NCI-H2171 treated with DMSO at 0.1 percent for 48 hours (cell line): ENCODE measurements at places on chromosomes 1 and 21.

DNA sequence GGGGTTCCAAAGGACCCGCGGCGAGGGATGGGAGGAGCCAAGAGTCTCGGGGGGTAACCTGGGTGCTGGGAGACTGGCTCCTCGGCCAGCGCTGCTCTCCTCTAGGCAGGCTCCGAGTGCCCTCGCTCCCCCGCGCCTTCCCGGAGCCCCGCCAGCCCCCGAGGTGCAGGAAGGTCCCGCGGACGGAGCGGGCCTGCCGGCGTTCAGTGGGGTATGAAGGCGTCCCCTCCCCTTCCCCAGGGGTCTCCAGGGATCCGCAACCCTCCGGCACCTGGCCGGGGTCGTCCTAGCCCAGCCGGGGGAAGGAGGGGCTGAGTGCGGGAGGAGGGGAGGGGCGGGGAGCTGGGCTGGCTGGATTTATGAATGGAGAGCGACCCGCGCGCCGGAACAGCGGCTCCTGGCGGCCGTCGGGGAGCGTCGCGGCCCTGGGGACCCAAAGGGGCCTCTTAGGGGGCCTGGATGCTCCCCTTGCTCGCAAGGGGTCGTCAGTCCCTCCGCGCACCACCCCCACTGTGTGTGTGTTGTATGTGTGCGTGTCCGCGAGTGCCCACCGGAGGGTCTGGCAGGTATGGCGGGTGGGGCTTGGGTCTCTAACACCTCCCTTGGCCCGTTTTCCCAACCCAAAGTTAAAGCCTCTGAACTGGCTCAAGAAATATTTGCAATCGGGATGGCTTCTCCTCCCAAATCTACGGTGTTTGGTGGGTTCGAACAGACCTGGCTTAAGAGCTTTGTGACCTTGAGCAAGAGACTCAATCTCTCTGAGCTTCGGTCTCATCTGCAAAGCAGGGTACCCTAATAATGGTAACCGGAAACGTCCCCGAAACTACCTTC is 642 bp downstream of the HCRTR1 start:
- DNase-seq: peak; percentile 52

DNA sequence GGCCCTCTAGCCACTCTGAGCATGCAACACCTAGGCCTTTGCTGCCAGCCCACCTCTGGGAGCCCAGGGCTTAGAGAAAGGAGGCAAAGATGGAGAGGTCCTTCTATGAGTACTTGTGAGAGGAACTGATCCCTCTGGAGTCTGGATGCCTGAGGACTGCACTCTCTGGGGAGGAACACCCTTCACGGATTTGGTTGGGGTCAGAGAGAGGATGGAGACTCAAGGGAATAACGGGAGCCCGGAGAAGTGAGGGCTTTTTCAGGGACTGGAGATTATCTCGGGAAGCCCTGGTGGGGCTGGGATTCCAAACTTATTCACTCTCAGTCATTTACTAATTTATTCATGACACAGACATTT is 413 bp upstream of the C1orf232 start:
- peak; percentile 69 for DNase-seq

DNA sequence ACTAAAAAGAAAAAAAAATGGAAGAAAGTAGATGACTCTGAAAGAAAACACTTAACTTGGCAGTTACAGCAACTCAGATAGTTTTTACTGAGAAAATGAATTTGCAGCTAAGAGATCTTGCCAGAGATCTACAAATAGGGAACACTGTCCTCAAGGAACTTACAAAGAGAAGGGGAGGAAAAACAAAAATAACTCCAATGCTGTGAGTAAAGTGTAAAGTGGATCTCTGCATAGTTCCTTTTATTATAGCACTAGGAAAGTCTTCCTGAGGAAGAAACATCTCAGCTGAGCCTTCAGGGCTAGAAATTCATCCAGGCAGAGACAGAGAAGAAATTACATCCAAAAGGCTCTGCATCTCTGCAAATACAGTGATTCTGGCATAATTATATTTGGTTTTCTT is 3.9 kb downstream of the CD1B start:
- no peak for DNase-seq

GRCh38 chr1:185719021-185719420 is 15.2 kb upstream of the HMCN1 start:
- no peak for DNase-seq

DNA sequence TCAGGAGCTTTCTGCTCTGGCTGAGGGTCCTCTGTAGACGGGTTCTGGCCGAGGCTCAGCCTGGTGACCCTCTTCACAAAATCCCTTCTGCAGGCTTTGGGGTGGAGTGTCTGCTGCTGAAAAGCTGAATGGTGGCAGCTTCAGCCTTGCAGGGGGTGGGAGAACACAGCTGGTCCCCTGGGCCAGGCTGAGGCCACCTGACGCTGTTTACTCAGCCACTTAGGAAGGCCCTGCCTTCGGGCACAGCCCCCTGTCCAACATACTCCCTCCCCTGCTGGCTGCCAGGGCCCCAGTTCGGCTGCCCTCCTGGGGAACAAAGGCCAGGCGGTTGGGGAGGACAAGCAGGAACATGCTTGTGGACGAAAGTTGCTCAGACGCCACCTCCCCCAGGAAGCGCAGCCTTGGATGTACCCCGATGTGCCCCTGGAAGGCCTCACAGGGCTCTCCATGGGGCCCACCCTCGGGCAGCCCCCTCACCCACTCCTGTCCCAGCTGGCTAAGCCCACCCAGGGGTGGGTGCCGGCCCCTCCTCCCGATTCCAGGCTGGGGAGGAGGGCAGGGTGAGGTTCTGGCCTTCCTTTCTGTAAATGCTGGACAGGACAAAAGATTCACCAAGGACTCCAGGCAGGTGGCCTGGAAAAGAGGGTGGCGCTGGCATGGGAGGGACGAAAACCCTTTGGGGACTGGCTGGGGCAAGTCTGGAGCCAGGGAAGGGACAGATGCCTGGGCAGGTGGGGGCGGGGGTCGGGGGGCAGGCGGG is at the start of gene ANKRD65:
Gene ANKRD65, minus strand, starts transcription at position 130 of the 760 bp plus-strand sequence. CDS start 271 bp downstream, outside the sequence.
- peak; percentile 86 for DNase-seq

DNA sequence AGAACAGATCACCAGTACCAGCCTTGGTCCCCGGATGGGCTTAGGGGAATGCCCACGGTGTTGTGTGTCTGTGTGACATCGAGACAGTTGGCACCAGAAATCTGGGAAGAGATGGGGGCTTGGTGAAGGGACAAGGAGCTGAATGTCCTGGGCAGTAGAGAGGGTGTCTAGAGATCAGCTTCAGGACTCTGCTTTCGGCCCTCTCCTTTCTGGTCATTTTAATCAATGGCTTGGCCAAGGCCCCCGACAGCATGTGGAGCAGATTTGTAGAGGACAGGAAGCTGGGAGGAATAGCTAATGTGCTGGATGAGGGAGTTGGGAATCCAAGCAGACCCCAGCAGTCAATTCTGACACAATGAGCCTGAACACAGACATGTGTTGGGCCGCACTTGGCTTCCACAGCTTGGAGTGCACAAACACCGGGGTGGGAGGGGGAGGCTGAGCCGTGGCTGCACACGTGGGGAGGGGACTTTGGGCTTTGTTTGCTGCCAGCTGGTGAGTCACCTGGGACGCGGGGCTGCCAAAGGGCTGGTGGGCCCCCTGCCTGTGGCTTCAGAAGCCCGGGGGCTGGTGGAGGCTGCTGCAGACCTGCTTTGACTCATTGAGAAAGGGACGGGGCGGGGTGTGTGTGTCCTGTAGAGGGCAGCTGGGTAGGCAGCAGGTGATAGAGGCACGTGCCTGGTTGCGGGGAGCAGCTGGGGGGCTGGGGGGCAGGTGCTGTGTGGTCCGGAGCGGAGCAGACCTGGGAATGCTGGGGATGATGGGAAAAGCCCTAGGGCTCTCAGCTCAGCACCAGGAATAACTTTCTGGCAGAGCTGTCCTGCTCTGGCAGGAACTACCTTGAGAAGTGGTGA is 20.9 kb downstream of the SLC1A7 start:
- DNase-seq: peak; percentile 94

GRCh38 chr1:44694863-44695478 is 20.5 kb downstream of the ARMH1 start:
- no peak for DNase-seq

DNA sequence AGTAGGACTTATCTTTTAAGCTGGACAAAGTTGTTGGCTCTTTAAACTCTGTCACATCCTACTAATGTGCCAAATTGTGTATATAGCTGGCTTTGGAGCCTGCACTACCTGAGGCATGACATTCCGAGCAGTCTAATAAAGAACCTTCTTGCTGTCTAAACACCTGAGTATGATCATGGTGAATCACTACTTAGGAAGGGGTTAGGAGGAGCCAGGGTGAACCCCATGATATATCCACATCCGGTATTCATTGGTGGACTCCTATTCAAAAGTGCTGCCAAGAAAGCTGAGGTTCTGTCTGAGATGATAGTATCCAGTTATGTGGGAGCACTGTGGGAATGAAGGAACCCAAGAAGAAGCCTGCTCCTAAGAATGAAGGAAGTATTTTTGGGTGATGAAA is 27.1 kb downstream of the CRNN start:
- no peak for DNase-seq

GRCh38 chr1:29970747-29971325 is 734.5 kb downstream of the PTPRU start:
- DNase-seq: no peak

DNA sequence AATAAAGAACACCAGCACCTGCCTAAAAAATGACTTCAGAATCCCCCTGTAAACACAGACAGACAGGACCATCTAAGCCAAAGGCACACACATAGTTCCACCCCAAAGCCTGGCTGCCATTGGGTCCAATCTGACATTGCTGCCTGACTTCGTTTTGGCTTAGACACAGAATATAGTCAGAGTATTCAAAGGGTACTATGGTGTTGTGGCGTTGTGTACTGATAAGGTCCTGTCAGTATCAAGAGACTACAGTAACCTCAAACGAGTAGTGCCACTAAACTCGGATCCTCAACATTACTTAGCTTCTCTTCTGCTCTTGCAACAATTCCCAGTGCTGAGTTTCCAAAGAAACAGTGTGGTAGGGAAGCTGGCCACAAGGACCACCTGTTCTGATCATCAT is 169.3 kb upstream of the NR5A2 start:
- no peak for DNase-seq

DNA sequence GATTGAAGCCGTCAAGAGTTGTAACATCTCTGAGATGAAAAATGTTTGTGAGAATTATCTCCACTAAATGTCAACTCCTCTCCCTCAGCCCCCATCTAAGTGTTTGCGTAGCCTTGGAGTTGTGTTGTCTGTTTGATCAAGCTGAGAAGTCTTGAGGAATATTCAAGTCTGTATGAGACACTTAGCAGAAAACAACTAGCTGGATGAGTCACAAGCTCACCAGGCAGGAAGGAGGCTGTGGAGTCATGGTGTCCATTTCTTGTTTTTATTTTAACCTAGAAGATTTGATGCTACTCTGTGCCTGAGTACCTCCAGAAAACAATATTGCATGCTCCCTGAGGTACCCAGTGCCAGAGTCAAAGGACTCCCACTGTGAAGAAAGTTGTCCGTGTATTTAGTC is 211.6 kb upstream of the PLXNA2 start:
- DNase-seq: peak; percentile 15

DNA sequence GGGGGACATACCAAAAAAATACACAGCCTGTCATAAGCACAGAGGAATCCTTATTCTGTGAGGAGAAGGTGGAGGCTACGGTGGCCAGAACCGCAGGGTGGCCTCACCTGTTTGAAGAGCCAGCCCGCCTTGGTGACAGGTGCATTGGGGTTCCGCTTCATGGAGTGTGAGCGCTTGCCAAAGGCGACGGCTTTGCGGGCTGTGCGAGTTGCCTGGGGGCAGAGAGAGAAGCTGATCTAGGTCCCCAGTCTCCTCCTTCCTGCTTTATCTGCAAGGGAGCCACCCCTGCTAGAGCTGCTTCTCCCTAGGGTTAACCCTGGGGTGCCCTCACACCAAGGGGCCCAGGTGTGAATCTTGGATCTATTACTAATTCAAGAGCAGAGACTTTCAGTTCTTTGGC is 54.3 kb upstream of the GOLT1A start:
- no peak for DNase-seq

- no peak for DNase-seq
Observed at GRCh38 chr1:209810783-209811182, 4.8 kb upstream of the IRF6 start.

GRCh38 chr1:21724098-21724497 is 54.9 kb upstream of the RAP1GAP start:
- no peak for DNase-seq

GRCh38 chr1:218785928-218786327 is 387.8 kb upstream of the LYPLAL1 start:
- no peak for DNase-seq

DNA sequence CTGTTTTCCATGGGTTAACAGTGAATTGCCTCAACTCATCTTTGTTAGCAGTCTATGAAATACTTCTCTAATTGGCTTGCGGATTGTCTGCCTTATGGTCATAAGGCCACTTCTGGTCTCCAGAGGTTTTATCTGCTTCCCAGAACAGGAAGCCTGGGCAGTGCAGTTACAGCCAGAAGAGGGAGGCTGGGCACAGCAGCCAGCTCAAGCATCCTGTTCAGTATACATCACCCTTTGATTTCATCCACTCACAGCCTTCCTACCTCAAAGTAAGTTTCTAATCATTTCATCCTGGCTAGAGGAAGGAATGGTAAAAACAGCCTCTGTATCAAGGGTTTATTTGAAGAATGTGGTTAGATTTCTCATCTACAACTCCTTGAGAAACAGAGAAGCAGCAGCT is 311.5 kb upstream of the DEPDC1 start:
- DNase-seq: no peak

GRCh38 chr1:204250428-204251030 is 36.7 kb upstream of the GOLT1A start:
- no peak for DNase-seq
